ENCODE measurements at places on chromosomes 5 and 9. TPM values are rescaled to one million over a fixed set of nuclear protein-coding genes. Genes with fewer than 3 reads are reported as not detected.

Gene C1QTNF2
- 0.53 TPM for total RNA-seq

Gene CFAP90
- 0.35 TPM for total RNA-seq

Gene SOHLH1
- not detected for total RNA-seq

Gene WWC1
- total RNA-seq = 28.2 TPM

Gene SMIM27
- 12.2 TPM for total RNA-seq
